ENCODE measurements at places on chromosomes 3 and 15. TPM values are rescaled to one million over a fixed set of nuclear protein-coding genes. Genes with fewer than 3 reads are reported as not detected.
A peak's percentile ranks its signal among the peaks of the same experiment; 100 is the strongest.

DNA sequence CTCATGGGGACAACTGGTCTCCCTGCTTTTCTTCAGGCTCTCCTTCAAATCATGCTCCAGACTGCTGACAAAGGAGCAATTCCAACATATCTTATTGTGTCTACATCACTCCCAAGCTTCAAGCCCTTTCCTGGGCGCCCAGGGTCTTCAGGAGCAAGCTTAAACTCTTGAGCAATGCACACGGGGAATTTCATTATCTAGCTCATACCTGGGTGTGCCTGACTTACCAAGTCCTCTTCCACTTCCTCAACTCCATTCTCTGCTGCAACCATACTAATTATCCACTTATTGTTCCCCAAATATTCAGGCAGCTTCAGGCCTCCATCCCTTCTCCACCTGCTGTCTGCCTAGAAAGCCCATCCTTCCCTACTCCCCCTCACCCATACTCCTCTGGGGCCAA, 50.6 kb downstream of the B3GNT5 start:
- no peak for DNase-seq
- H3K27ac ChIP-seq = no peak overlapping the region
- H3K4me1 ChIP-seq = peaks cover 28% of the 10 kb centered on the region
- no peak overlapping the region for H3K4me3 ChIP-seq

GRCh38 chr3:45054196-45054857, 28.2 kb downstream of the CLEC3B start:
- no peaks in the 10 kb centered on the region for H3K4me1 ChIP-seq
- no peak overlapping the region for H3K27ac ChIP-seq
- no peaks in the 10 kb centered on the region for H3K36me3 ChIP-seq

DNA sequence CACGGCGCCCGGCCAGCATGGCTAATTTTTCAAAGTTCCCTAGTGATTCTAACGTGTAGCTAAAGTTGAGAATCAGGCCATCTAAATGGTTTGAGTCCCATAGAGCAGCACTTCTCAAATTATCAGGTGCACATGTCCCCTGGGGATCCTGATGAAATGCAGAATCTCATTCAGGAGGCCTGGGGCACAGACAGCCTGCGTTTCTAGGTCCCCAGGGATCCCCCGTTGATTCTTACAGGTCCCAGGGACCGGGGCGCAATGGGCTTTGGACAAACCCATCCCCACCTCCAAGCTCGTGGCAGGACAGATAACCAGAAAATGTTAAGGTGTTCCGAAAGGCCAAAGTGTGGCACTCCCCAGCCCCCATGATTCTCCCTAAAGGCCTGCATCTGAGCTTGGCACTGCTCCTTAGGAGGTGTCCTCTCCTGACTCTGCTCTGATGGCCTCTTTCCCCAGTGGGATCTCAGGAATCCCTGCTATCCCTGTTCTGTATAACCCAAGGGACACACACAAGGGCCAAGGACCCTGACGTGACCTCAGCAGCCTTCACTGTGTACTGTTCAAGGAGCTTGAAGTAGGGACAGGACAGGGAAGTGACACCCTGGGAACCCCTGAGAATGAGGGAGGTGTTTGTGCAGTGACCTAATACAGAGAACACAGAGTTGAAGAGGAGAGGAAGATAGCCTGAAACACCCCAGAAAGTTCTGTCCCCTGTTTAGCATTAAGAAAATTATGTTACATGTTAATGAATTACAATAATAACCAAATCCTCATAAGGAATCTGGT, 8.0 kb downstream of the LRRK1 start:
- no peaks in the 10 kb centered on the region for H3K4me1 ChIP-seq
- DNase-seq = no peak
- H3K4me3 ChIP-seq = no peak overlapping the region
- no peak overlapping the region for H3K27ac ChIP-seq

DNA sequence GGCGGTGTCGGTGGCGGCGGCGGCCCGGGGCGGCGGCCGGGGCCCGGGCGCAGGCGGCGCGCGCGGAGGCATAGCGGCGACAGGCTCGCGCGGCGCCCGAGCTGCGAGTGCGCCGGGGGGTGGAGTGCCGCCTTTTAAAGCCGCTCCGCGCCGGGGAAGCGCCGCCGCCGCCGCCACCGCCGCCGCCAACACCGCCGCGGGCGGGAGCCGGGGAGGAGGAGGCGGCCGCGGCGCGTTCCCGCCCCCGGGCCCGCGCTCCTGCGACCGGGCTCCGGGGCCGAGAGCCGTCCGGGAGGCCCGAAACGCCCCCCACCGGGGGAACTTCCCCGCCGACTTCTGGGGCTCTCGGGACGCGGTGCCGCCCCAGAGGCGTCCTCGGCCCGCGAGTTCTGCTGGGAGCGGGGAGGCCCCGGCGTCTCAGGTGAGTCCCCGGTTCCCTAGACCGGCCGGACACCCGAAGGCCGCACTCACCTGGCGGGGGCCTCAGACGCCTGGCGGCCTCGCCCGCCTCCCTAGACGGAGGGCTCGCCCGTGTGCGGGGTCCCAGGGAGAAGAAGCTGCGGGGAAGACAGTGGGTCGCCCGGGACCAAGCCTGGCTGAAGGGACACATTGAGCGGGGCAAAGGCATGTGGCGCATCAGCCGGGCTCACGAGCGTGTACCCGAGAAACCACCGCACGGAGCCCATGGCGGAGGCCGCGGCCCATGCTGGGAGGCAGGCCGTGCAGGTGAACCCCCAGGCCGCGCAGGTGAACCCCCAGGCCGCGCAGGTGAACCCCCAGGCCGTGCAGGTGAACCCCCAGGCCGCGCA, at the start of gene PCSK6:
TSS of gene PCSK6 (minus strand) at position 109 of the 809 bp plus-strand sequence. CDS start at position 72, 37 bp downstream.
- no peak within 1 kb of the TSS for H3K27ac ChIP-seq
- H3K4me1 ChIP-seq = no peaks in the 10 kb centered on the region
- no peaks in the 10 kb centered on the region for H3K36me3 ChIP-seq
- no peak for DNase-seq
- H3K27me3 ChIP-seq = peaks cover 35% of the 10 kb centered on the region

DNA sequence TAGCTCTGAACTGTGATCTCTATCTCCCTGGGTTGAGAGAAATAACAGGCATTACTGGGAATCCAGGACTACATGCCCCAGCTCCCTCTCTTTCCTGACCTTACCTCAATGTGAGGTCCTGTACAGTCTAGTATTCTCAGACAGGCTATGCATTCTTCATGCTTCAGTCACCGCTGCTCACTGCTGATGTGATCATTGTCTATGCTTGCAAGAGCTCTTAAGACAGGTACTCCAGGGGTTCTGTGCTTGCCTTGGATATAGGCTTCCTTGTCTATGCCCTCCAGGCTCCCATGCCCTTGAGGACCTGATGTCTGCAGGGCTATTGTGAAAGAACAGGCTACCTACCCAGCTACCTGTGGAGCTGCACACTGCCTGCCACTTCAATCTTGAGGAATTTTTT, 183.6 kb downstream of the MBNL1 start:
- DNase-seq = no peak
- H3K27ac ChIP-seq = no peak overlapping the region
- no peaks in the 10 kb centered on the region for H3K4me1 ChIP-seq
- H3K4me3 ChIP-seq = no peak overlapping the region
- H3K27me3 ChIP-seq = no peaks in the 10 kb centered on the region

- no peaks in the 10 kb centered on the region for H3K36me3 ChIP-seq
- no peaks in the 10 kb centered on the region for H3K27me3 ChIP-seq
- H3K4me1 ChIP-seq = no peaks in the 10 kb centered on the region
- H3K27ac ChIP-seq = peak overlapping the region; percentile 21
These were observed 38.8 kb downstream of the CBLB start for GRCh38 chr3:105829871-105830622.

- H3K4me3 ChIP-seq = no peak overlapping the region
- H3K36me3 ChIP-seq = no peaks in the 10 kb centered on the region
- peak; percentile 59 for DNase-seq
These were observed 124.6 kb downstream of the ARRDC4 start for GRCh38 chr15:98085003-98085639.

- H3K27me3 ChIP-seq = no peaks in the 10 kb centered on the region
- peaks cover 3% of the 10 kb centered on the region for H3K4me1 ChIP-seq
- H3K4me3 ChIP-seq = no peak overlapping the region
- no peak for DNase-seq
These were observed 34.1 kb upstream of the SFMBT1 start for GRCh38 chr3:53079791-53080555.

DNA sequence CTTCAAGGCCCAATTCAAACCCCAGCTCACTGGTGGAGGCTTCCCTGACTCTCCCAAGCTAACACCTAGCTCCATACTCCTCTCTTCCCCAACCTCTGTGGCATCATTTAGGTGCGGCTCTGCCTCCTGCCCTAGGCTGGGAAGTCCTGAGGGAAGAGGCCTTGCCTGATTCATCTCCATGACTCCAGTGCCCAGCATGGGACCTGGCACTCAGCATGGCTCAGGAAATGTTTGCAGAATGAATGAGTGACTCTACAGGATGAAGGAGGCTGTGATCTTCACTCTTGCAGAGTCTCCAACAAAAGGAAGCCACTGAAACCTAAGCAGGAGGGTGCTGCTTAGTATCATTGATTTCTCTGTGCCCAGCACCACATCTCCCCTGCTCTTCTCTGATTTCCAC, 34.5 kb upstream of the INSYN1 start:
- no peak overlapping the region for H3K27ac ChIP-seq
- no peaks in the 10 kb centered on the region for H3K27me3 ChIP-seq
- no peaks in the 10 kb centered on the region for H3K4me1 ChIP-seq
- no peaks in the 10 kb centered on the region for H3K36me3 ChIP-seq
- no peak overlapping the region for H3K4me3 ChIP-seq

- no peaks in the 10 kb centered on the region for H3K27me3 ChIP-seq
- H3K4me3 ChIP-seq = no peak overlapping the region
- H3K4me1 ChIP-seq = no peaks in the 10 kb centered on the region
- no peaks in the 10 kb centered on the region for H3K36me3 ChIP-seq
- no peak overlapping the region for H3K27ac ChIP-seq
These were observed 1112.6 kb downstream of the IGSF11 start for GRCh38 chr3:117922039-117922438.

DNA sequence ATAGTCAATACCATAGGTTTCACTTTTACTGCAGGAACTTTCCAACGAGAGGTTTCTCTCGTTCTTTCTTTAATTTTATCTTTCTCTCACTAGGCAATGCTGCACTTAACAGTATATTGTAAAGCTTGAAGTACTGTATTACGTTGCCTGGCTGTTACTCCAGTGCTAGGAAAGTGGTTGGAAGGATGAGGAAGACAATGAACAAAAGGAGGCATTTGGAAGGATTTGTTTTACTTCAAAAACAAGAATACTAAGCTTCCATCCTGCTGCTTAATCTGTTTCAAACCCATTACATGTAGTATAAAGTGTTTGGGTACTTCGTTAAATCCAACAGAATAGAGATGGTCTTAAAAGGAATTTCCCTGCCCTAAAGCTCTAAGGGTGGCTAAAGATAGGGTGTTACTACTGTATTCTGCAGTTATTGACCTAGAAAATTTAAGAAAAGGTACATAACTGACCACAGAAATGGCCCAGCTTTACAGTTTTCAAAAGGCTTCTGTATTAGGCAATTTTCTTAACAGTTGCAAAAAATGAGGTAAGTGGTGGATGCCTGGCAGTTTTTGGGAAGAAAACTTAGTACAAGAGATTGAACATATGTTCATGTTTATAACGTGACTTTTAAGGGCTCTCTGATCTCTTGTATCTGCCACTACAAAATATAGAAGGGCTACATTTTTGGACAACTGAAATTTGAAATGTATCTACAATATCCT, 785 bp upstream of the IFT57 start:
- H3K36me3 ChIP-seq = no peaks in the 10 kb centered on the region
- H3K27ac ChIP-seq = peak overlapping the region; percentile 91
- H3K4me1 ChIP-seq = peaks cover 7% of the 10 kb centered on the region
- no peak for DNase-seq

DNA sequence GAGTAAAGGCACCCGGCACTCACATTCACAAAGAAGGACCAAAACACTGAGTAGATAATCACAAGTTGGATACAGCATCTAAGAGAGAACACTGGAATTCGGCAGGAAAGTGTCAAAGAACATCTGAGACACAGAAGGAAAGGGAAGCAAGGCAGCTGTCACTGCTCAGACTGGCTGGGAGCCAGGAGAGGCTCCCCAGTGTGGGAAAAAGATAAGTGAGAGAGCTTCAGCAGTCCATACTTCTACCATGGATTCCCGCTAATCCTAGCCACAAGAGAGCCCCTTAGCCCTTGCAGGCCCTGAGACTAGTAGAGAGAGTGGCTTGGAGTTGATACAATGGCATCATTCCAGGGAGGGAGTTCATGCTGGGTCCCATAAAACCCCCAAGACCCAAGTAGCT, 36.7 kb upstream of the CP start:
- H3K27me3 ChIP-seq = no peaks in the 10 kb centered on the region
- H3K36me3 ChIP-seq = no peaks in the 10 kb centered on the region
- no peak overlapping the region for H3K27ac ChIP-seq
- no peak for DNase-seq
- H3K4me1 ChIP-seq = no peaks in the 10 kb centered on the region

- no peak overlapping the region for H3K27ac ChIP-seq
- peaks cover 3% of the 10 kb centered on the region for H3K4me1 ChIP-seq
- no peaks in the 10 kb centered on the region for H3K27me3 ChIP-seq
- no peaks in the 10 kb centered on the region for H3K36me3 ChIP-seq
- no peak for DNase-seq
- no peak overlapping the region for H3K4me3 ChIP-seq
These were observed 35.5 kb upstream of the NOX5 start for GRCh38 chr15:68979006-68979405.

GRCh38 chr3:54857343-54857742, 70.5 kb downstream of the LRTM1 start:
- H3K36me3 ChIP-seq = no peaks in the 10 kb centered on the region
- no peaks in the 10 kb centered on the region for H3K4me1 ChIP-seq
- no peaks in the 10 kb centered on the region for H3K27me3 ChIP-seq
- no peak for DNase-seq
- H3K4me3 ChIP-seq = no peak overlapping the region
- no peak overlapping the region for H3K27ac ChIP-seq

DNA sequence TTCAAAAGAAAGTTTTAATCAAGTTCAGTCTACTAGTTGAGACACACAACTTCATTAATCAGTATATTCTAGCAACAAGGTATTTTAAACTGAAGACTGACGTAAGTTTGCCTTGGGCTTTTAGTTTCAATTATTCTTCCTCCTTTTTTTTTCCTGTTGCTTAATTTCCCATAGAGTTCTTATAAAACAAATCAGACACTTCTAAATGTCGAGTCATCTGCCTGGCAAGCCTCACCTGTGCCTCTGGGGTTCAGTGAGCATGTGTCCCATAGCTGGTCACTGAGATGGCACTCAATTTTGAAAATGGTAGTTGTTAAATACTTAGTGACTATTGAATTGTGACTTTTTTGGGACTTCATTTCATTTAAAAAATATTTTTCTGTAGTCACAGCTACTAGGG, 27.4 kb downstream of the NKIRAS1 start:
- H3K4me3 ChIP-seq = no peak overlapping the region
- DNase-seq = no peak
- no peak overlapping the region for H3K27ac ChIP-seq
- H3K4me1 ChIP-seq = no peaks in the 10 kb centered on the region
- H3K36me3 ChIP-seq = no peaks in the 10 kb centered on the region

- DNase-seq = no peak
- no peaks in the 10 kb centered on the region for H3K36me3 ChIP-seq
- no peak overlapping the region for H3K4me3 ChIP-seq
- H3K27ac ChIP-seq = no peak overlapping the region
- no peaks in the 10 kb centered on the region for H3K27me3 ChIP-seq
These were observed 1045.0 kb downstream of the NTRK3 start for GRCh38 chr15:87211547-87211946.

- no peak for DNase-seq
- H3K4me3 ChIP-seq = no peak overlapping the region
- H3K27me3 ChIP-seq = no peaks in the 10 kb centered on the region
- peaks cover 11% of the 10 kb centered on the region for H3K36me3 ChIP-seq
- no peak overlapping the region for H3K27ac ChIP-seq
These were observed 51.9 kb downstream of the GOLM2 start for GRCh38 chr15:44340410-44340809.

ZNF80 gene
- 0.09 TPM for total RNA-seq

SCG3 gene
- 0.19 TPM for total RNA-seq

HTR3E gene
- not detected for total RNA-seq

DGKG gene
- total RNA-seq = 1.6 TPM

CLDN18 gene
- total RNA-seq = 0.28 TPM
